ENCODE measurements at places on chromosomes 1 and 21. TPM values are rescaled to one million over a fixed set of nuclear protein-coding genes. Genes with fewer than 3 reads are reported as not detected.

CRNN gene
- not detected for total RNA-seq

DNA sequence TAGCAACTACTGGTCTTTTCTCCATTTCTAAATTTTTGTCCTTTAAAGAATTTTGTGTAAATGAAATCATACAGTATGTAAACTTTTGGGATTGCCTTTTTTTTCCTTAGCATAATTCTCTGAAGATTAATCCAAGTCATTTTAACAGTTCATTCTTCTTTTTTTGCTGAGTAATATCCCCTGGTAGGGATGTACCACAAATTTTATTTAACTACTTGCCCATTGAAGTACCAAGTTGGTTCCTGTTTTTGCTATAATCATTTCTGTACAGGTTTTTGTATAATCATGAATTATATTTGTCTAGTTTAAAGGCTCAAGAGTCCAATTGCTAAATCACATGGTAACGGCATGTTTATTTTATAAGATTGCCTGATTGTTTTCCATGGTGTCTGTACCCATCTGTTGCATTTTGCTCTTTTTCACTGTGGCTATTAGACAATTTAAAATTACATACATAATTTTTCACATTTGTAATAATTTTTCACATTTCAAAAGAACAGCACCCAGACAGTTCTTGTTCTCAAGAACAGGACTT, 891.1 kb downstream of the USP25 start:
- DNase-seq = no peak

FLG gene
- total RNA-seq = not detected

COA7 gene
- total RNA-seq = 19.3 TPM

DNA sequence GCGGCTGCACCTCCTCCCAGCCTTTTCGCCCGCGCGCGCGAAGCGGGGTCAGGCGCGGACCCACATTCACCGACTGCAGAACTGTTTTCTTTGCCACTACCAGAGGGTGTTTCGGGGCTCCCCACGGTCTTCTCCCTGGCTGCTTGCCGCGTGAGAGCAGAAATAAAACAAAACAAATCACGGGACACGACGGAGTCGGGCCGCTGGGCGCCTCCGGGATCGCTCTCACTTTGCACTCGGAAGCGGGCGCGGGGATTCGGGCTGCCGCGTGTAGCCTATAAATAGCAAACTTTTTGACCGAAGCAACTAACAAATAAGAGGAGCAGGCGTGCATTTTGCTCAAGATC, 412.3 kb upstream of the ESRRG start:
- no peak for DNase-seq

FCRLA gene
- total RNA-seq = 0.49 TPM

DNA sequence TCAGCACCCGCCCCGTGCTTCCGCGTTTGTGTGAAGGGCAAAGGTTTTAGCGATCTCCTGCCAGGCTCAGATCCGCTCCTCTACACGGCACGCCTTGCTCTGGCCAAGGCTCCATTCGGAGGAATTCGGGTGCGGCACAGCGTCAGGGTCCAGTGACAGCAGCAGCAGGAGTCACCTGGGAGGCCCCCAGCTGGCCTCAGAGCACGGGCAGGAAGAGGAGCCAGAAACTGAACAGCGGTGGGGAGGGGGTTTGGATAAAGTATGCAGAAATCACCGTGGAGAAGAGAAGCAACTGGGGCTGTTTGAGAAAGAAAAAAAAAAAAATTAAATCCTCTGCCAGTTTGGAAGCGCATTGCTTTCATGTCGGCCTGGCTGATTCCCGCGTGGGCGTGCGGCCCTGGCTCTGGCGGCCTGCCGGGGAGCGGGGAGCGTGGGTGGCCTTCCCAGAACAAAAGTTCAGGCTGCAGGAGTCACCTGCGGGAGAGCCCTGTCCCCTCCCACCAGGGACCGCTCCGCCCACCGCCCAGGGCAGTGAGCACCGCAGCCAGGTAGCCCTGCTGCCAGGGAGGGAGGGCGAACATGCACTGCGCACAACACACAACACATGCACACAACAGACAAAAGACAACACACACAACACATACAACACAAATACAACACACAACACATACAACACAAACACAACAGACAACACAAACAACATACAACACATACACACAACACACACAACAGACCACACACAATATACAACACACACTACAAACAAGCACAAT, 107.6 kb downstream of the ETS2 start:
- DNase-seq = peak; percentile 72

GRCh38 chr1:207872621-207873020, 38.3 kb downstream of the CD34 start:
- DNase-seq = no peak

GJB5 gene
- not detected for total RNA-seq

DNA sequence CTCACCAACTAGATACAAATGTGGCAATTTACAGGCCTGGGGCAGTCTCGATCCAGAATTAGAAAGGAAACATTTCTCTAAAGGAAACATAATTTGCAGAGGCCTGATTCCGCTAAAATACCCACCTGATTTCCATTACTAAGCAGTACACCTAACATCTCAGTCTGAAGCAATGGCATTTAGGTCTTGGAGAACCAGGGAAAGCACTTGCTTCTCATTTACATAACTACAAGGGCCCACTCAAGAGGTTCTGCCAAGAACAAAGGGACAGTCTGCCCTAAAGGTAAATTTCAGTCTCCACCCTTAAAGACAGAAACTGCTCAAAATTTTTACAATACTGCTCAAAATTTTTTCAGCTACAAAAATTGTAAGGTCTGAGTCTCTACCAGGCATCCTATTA, 123.7 kb upstream of the GJB5 start:
- DNase-seq = no peak

Measured in heart right ventricle (tissue), 16 donors.